Hypothalamus (tissue), 51 donors: ENCODE measurements at places on chromosomes 2 and 18.

GRCh38 chr2:43531251-43531650 is 64.6 kb downstream of the THADA start:
- DNase-seq, result no peak

- no peak for DNase-seq
Observed at GRCh38 chr2:223870840-223871611, 33.6 kb upstream of the AP1S3 start.

DNA sequence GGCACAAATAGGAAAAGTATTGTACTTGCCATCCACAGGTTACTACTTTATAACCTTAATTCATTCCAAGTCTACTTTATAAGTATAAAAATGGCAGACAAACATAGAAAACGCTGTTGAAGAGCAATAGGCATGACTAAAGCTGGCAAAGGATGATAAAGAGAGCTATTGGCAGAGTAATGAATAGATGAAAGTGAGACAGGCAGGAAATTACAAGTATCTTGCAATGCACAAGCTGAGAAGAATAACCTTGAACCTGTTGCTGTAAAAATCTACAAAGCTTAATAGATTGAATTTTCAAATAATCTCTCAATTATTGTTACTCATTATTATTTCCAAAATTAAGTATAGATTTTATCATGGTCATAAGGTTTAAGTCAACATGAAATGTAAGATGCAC is 8.8 kb downstream of the PELI1 start:
- DNase-seq, result no peak

GRCh38 chr2:67065046-67065445 is 332.1 kb upstream of the ETAA1 start:
- DNase-seq, result no peak

DNA sequence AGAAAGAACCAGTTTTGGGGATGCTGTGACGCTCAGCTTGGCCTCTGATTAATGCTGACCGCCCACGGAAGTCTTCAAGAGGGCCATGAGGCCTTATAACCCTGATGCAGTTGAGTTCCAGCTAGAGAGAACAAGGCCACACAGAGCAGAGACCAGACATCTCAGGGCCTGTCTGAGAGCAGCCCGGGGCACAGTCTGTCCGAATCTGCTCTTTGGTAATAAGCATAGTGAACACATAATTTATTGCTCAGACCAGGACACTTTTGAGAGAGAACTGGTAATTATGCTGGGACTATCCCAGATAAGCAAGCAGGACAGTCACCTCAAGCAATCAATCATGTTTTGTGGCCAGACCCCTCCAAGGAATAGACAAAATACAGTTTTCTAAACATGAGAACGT is 68.5 kb downstream of the STPG4 start:
- DNase-seq, result no peak

DNA sequence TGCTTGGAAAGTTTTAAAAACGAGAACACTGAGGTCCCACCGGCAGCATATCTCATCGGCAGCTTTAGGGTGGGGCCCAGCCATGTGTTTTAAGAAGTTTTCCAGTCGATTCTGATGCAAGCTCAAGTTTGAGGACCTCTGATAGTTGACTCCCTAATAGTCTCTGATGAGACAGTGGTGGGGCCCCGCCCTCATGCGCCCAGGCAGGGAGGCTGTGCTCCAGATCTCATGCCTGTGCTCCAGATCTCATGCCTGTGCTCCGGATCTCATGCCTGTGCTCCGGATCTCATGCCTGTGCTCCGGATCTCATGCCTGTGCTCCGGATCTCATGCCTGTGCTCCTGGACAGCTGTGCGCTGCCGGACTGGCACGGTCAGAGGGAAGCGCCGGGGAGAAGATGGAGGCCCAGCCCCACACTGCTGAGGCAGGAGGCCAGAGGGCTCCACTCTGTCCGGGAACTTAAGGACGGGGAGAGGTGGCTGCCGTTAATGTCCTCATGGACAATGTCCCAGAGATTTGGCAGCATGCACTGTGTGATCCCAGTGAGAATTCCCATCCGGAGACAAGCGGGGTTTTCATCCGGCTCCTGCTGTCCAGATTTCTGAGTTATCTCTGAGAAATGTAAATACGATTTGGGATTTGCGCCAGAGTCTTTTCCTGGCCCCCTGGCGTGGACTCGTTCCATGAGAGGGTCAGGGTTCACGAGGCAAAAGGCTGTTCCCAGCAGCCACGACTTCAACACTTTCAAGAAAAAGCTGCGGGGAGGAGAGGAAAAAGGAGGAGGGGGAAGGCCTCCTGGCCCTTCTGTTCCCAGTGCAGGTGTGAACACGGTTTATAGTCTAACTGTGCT is 9.4 kb upstream of the COLEC11 start:
- DNase-seq, result no peak

DNA sequence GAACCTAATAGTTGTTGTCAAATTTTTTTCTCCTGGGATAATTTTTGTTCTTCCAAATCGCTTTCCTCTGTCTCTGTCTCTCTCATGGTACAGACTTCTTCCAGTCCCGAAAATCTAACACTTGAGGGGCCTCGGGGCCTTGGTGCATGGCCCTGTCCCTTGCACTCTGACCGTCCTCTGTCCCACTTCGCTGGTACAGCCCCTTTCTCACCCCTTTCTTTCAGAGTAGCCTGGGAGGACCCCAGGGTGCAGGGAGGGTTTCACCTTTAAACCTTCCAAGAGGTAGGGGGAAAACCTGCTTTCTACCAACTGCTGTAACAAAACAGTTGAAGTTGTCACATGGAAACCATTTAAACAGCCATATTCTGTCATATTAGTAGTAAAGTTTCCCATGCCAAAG is 22.2 kb upstream of the FAHD2A start:
- no peak for DNase-seq

- DNase-seq, result no peak
Observed at GRCh38 chr2:214126135-214126534, 284.7 kb upstream of the VWC2L start.
